ENCODE measurements at places on chromosomes 2 and 18.
A peak's percentile ranks its signal among the peaks of the same experiment; 100 is the strongest.

GRCh38 chr2:36469710-36470109, 114.1 kb downstream of the CRIM1 start:
- DNase-seq: no peak

DNA sequence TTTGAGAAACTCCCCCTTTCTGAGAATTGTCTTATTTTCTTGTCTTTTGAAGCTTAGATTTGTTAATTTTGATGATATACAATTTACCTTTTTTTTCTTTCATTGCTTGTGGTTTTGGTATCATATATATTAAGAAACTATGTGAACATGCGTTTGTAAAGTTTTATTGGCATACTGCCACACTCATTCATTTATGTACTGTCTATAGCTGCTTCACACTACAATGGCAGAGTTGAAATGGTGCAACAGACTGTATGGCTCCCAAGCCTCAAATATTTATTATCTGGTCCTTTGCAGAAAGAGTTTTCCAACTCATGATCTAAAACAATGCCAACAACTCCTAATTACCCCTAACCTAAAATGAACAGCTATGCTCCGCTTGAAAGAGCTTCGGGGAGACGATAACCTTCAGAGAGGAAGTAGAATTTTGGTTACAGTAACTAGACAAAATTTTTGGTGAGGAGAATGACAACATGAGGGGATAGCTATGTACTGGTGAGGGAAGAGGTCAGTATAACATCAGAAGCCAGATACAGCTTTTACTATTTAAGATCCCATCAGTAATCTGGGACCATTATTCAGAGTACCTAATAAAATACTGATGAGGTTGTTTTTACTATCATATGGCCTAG, 16.1 kb downstream of the PPP3R1 start:
- DNase-seq: no peak

DNA sequence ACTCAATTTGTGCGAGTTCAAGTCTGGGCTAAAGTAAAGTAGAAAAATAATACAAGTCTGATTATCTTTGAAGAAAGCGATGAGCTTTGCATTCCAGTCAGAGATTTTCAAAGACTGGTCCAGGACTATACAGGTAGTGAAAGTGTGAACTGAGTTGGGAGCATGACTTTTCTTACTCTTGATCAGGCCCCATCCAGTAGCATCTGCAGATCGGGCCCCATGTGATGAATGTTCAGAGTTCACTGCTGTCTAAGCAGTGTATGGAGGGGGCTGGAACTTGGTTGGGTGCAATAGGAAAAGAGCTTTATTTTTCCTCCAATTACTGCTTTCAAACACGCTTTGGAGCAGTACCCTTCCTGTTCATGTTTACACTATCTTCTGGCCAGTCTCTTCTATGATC, 747.4 kb upstream of the ID2 start:
- DNase-seq: no peak

GRCh38 chr2:204042401-204042800, 105.8 kb downstream of the ICOS start:
- no peak for DNase-seq

- no peak for DNase-seq
Observed at GRCh38 chr18:77777163-77777562, 527.5 kb downstream of the GALR1 start.

DNA sequence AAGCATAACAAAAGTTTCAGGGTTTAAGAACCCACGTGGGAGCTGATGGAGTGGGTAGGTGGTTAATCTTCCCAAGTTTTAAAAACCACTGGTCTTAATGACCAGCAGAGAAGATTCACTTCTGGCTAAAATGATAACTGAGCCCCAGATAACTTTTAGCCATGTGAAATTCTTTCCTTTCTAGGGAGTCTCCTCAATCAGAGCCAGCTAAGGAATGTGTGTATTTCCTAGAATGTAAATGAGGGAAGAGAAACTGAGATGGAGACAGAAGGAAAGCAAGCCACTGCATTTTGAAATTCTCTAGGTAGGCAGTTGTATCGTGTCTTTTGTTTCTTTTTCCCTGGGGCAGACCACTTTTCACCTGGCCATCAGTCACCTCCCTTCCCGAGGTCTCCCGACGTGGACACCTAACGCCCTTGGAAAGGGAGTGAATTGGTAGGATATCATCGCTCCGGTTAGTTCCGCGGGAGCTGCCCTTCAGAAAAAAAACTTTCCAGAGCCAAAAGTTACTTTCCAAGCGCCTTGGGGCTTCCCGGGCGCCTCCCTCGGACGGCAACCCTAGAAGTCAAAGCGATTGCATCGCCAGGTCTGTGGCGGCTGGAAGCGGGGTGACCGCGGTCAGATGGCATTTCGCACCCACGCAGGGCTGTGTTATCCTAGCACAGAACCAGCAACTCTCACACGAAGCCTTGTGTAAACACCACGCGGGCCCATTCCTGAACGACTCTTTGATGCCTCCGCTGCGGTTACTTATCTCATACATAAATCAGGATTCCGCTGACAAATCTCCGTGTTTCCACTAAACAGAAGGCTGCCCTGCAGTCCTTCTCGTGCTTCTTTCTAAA, 1.3 kb downstream of the COLEC12 start:
- no peak for DNase-seq

- DNase-seq: no peak
Observed at GRCh38 chr2:149152469-149152953, 114.0 kb downstream of the LYPD6B start.

- no peak for DNase-seq
Observed at GRCh38 chr18:48161191-48161910, 230.9 kb upstream of the SMAD2 start.

GRCh38 chr2:129923265-129924091, 56.0 kb upstream of the RAB6C start:
- no peak for DNase-seq

- DNase-seq: no peak
Observed at GRCh38 chr18:78773303-78773755, 206.3 kb upstream of the SALL3 start.

DNA sequence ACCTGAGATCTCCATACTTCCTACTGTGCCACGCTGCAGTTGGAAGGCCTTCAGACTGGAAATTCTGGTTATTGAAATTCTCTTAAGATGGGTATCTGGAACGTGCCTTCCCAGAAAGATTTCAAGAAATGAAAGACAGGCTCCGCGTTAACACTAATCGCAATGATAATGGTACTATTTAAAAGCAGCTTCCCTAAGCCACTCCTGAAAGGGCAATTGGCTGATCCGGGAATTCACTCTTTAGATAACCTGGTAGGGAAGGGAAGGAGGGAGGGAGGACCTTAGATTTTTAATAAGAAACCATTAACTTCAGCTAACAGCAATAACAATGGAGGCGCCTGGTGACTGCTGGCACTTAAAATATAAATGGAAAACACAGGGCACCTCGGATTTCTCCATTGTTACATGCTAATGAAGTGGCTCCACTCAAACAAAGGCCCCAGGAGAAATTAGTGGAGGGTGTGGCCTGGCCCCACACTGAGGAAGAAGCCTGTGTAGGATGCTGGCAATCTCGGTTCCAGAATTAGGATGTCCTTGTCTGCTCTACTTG, 22.5 kb upstream of the MTA3 start:
- DNase-seq: no peak

DNA sequence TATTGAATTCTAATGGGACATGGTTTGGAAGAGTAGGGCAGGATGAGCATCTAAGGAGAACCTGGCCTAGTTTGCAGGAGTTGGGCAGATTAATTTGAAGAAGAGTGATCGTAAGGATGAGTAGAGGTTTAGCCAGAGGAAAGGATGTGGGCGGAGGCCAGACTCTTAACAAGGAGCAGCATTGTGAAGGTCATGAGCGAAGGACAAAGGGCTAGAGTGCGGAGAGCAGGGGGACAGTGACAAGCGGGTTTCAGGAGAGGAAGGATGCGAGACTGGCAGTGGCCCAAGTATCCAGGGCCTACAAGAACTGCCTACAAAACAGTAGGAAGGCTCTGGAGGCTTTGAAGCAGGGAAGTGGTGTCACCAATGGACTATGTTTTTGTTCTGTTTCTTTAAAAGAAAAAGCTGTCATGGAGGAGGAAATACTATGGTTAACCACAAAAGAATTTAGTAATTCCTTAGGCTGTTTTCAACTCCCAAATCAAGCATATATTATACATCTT, 20.1 kb downstream of the SLC66A3 start:
- no peak for DNase-seq

DNA sequence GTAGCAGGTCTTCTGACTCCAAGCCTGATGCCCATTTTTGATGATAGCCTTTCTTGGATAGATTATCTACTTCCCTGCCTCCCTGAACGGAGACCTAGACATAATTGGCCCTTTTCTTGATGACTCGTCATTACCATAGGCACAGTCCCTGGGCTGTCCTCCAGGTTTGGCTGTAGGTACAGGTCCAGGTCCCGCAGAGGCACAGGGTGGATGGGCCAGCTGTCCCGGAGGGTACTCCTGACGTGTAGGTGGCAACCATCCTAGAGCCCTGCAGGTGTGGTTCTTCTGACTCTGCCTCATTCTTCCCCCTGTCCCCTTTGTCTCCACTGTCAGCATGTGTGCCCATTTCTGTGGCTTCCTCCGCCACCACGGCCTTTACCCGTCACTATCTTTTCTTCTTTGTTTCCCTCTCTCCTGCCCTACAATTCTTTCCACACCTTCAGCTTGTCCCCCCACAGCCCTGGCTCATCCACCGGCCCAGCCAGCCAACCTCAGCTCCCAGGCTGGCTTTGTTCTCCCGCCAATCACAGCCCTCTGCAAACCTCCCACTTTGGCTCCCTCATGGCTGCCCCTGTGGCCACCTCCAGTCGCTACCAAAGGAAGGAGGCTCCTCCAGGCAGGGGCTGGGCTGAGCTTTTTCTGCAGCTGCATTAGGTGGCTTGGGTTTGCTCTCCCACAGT, 102.8 kb downstream of the SMAD7 start:
- DNase-seq: peak; percentile 74

DNA sequence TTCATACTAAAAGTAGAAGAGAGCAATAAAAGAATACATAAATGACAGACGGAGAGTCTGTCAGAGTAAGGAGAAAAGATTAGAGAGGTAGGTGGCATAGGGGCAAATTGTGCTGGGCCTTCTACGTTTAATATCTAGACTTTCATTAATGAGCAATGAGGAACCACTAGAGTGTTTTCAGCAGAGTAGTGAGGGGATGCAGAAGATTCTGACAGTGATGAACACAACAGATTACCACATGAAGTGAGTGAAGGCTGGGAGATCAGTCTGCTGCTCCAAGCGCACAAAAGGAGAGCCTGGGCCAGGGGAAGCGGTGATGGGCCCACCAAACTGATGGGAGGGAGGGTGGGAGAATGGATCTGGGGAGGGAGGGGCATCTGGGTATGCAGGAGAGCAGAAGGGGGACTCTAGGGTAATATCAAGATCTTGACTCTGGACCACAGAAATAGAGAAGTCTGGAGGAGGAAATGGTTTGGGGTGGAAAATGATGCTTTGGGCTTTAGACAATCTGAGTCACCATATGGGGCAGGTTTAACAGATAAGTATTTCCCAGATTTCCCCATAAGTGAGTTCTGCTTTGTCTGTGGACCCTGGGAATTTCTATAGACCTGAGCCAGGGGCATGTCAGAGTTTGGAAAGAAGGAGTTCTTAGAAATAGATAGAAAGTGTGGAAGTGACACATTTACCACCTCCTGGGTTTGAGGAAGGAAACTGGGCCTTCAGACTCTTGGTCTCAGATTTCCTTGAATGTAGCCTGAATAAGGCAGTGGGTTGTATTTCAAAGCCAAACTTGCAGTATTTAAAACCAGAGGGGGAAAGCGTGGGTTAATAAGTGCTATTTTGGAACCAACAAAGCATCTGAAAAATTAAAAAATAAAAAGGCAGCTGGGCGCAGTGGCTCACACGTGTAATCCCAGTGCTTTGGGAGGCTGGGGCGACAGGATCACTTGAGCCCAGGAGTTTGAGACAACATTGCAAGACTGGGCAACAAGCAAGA, 15.0 kb upstream of the IL1A start:
- no peak for DNase-seq

- no peak for DNase-seq
Observed at GRCh38 chr2:54428108-54428831, 27.9 kb upstream of the SPTBN1 start.

DNA sequence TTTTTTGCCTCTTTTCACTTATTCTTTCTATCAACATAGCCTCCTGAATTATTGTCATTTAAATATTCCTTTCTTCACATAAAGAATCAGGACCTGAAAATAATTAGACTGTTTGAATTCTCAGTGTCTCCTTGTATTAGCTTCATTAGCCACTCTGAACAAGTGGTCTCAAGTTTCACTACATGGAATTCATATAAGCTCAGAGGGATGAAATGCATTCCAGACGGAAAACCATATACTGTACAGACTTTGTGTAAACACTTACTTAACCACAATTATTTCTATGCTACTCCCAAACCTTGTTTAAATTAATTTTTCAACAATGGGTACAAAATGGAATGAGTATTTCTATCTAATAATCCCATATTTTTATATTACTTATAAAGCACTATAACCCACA, 53.4 kb downstream of the CHN1 start:
- no peak for DNase-seq

- DNase-seq: no peak
Observed at GRCh38 chr2:137220438-137220993, 455.2 kb downstream of the THSD7B start.

- DNase-seq: no peak
Observed at GRCh38 chr2:46335391-46336282, 38.4 kb downstream of the EPAS1 start.

- no peak for DNase-seq
Observed at GRCh38 chr2:10688921-10689807, 611 bp downstream of the NOL10 start.

GRCh38 chr2:138742441-138743057, 37.6 kb downstream of the NXPH2 start:
- no peak for DNase-seq

- no peak for DNase-seq
Observed at GRCh38 chr2:191169456-191170300, 18.9 kb upstream of the STAT4 start.

DNA sequence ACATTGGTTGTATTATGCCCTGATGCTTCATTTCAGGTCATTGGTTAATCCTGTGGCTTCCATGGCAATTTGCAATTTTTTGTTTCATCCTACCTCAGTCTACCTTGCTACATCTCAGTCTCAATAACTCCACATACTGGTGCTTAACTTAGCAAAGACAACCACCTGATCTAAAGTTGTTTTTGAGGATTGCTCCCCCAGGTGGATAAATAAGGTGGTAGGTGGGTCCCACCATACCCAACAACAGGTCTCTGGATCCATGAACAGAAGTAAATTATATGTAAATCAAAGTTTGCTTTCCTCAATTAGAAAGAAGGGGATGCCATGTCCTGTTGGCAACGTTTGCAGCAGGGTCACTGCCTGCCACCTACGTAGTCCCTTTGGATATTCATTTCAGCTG, 7.0 kb downstream of the XIRP2 start:
- DNase-seq: no peak

GRCh38 chr2:104476075-104476474, 377.8 kb upstream of the POU3F3 start:
- no peak for DNase-seq

- no peak for DNase-seq
Observed at GRCh38 chr2:84631047-84631446, 114.7 kb downstream of the DNAH6 start.

GRCh38 chr2:74690571-74690970, 36.5 kb downstream of the SEMA4F start:
- DNase-seq: no peak

- no peak for DNase-seq
Observed at GRCh38 chr18:59881728-59882656, 17.8 kb upstream of the PMAIP1 start.

Measured in cerebellar nuclear complex (tissue), 1 donor.